ENCODE measurements at places on chromosomes 13 and 19. TPM values are rescaled to one million over a fixed set of nuclear protein-coding genes. Genes with fewer than 3 reads are reported as not detected.

The GRK1 gene
- total RNA-seq = not detected

The AP1M2 gene
- not detected for total RNA-seq

The ZNF726 gene
- 16.8 TPM for total RNA-seq

The RFPL4AL1 gene
- total RNA-seq = not detected

The ZSCAN4 gene
- not detected for total RNA-seq

The ZNF667 gene
- total RNA-seq = 7.3 TPM

The ZNF569 gene
- 6.9 TPM for total RNA-seq
